ENCODE measurements at places on chromosomes 12 and 14. TPM values are rescaled to one million over a fixed set of nuclear protein-coding genes. Genes with fewer than 3 reads are reported as not detected.

DNA sequence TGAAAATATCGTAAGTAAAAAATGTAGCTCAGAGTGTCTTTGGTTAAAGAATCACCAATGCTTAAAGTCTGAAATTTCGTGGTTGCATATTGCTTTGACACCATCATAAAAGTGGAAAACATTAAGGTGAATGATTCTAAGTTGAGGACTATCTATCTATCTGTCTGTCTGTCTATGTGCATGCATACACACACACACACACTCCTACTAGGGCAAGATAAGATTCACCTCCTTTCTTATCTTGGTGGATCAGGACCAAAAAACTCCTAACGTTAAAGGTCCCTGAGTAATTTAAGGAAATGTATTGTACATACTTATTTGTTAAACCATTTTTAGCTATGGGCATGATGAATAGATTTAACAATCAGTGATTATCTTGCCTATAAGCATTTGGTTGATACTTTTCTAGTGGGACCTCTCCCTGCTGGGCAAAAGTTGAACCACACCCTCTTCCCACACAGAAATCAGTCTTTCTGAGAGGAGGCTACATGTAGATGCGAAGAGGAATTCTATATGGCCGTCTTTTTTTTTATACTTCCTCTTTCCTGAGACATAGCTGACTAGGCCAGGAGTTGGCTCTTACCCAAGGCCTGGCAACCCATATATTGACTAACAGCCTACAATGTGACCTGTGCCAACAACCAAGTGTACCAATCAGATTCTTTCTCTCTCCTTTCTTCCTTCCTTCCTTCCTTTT lies 19.3 kb upstream of the LLPH start:
- no peak for DNase-seq
- peaks cover 9% of the 10 kb centered on the region for H3K4me1 ChIP-seq
- no peak overlapping the region for H3K4me3 ChIP-seq
- no peaks in the 10 kb centered on the region for H3K36me3 ChIP-seq
- H3K27ac ChIP-seq = no peak overlapping the region

DNA sequence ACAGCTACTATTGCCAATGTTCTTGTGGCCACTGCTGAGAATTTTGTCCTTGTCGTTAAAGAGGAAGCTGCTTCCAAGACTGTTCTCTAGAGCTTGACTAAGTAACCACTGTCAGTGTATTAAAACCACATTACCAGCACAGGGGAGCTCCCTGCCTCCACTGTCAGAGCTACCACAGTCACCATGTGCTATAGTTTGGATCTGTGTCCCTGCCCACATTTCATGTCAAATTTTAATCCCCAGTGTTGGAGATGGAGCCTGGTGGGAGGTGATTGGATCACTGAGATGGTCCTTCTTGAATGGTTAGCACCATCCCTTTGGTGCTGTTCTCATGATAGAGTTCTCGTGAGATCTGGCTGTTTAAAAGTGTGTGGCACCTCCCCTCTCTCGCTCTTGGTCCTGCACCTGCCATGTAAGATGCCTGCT lies 23.2 kb upstream of the RAP1B start:
- no peaks in the 10 kb centered on the region for H3K27me3 ChIP-seq
- peaks cover 3% of the 10 kb centered on the region for H3K4me1 ChIP-seq
- H3K4me3 ChIP-seq = no peak overlapping the region
- no peak overlapping the region for H3K27ac ChIP-seq
- no peaks in the 10 kb centered on the region for H3K36me3 ChIP-seq
- DNase-seq = no peak

PTGDR gene
- 1.4 TPM for total RNA-seq

DNA sequence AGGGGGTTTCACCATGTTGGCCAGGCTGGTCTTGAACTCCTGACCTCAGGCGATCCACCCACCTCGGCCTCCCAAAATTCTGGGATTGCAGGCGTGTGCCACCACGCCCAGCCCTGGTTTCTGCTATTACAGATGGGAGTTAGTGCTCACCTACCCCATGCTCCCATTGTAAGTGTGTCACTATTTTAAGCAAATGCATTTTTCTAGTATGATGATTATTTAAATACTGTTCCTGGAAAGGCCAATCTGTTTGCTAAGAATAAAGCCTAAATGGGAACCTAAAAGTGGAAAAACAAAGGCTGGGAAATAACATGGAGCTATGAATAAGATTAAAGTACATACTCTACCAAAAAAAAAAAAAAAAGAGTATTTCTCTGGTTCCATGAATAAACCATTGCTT lies 45.0 kb upstream of the PLEKHG7 start:
- no peak overlapping the region for H3K27ac ChIP-seq
- no peaks in the 10 kb centered on the region for H3K27me3 ChIP-seq
- DNase-seq = no peak
- no peak overlapping the region for H3K4me3 ChIP-seq
- peaks cover 15% of the 10 kb centered on the region for H3K4me1 ChIP-seq

TRIM9 gene
- 1.1 TPM for total RNA-seq

SLC15A4 gene
- 52.5 TPM for total RNA-seq

RHOJ gene
- 3.8 TPM for total RNA-seq

- no peak overlapping the region for H3K27ac ChIP-seq
- no peaks in the 10 kb centered on the region for H3K36me3 ChIP-seq
- no peak overlapping the region for H3K4me3 ChIP-seq
- H3K27me3 ChIP-seq = peaks cover 20% of the 10 kb centered on the region
These were observed 55.9 kb downstream of the TMCC3 start for GRCh38 chr12:94594443-94594825.

SLC11A2 gene
- 80.7 TPM for total RNA-seq

DNA sequence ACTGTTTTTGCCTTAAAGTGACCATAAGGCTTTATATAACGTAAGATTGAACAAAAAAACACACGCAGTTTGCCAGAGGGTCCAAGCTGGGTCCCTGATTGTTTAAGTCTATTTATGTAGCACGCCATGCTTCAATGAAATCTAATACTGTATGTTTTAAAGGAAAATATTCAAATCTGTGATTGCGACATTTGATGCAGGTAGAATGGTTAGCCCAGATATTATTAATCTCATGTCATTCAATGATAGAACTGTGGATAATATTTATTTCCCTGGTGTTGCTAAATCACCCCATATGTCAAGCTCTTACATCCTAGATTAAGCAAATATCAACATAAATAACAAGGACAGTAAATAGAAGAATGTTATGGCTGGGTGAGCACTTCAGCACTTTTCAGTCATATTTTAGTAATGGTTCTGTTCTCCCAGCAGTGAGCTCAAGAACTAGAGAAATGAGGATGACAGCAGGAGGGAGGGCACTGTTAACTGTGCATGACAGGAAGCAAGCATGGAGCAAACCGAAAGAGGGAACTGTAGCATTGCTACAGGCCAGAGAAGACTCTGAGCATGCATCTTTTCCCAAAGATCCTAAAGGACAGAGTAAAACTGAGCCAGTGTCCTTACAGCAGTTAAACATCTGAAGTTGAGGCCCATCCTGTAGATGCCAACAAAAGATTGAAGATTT lies 465.7 kb upstream of the MGAT4C start:
- no peaks in the 10 kb centered on the region for H3K36me3 ChIP-seq
- no peak overlapping the region for H3K4me3 ChIP-seq
- DNase-seq = no peak
- no peak overlapping the region for H3K27ac ChIP-seq
- no peaks in the 10 kb centered on the region for H3K27me3 ChIP-seq
- peaks cover 8% of the 10 kb centered on the region for H3K4me1 ChIP-seq

GRCh38 chr14:33444136-33444535 lies 505.5 kb downstream of the NPAS3 start:
- H3K4me1 ChIP-seq = no peaks in the 10 kb centered on the region
- DNase-seq = peak; percentile 31
- no peaks in the 10 kb centered on the region for H3K36me3 ChIP-seq
- no peak overlapping the region for H3K27ac ChIP-seq
- no peak overlapping the region for H3K4me3 ChIP-seq
- no peaks in the 10 kb centered on the region for H3K27me3 ChIP-seq

DNA sequence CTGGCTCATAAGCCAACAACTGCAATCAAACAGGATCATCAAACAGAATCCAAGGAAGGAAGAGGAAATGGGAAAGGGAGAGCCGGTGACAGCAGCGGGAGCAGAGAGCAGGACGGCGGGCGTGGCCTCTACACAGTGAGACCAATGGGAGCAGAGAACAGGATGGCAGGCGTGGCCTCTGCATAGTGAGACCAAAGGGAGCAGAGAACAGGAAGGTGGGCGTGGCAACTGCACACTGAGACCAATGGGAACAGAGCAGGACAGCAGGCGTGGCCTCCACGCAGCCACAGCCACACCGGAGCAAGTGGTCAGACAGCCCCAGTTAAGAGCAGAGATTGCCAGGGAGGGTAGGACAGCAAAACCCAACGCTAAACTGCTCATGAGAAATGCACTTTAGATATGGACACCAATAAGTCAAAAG lies 16.4 kb downstream of the LRCOL1 start:
- peak; percentile 99 for DNase-seq
- peaks cover 6% of the 10 kb centered on the region for H3K4me1 ChIP-seq
- H3K4me3 ChIP-seq = peak overlapping the region; percentile 60
- no peaks in the 10 kb centered on the region for H3K36me3 ChIP-seq
- H3K27ac ChIP-seq = no peak overlapping the region

GRCh38 chr14:98899441-98899840 lies 372.6 kb downstream of the BCL11B start:
- DNase-seq = no peak
- H3K4me3 ChIP-seq = no peak overlapping the region
- H3K27me3 ChIP-seq = no peaks in the 10 kb centered on the region
- no peak overlapping the region for H3K27ac ChIP-seq
- no peaks in the 10 kb centered on the region for H3K36me3 ChIP-seq

DNA sequence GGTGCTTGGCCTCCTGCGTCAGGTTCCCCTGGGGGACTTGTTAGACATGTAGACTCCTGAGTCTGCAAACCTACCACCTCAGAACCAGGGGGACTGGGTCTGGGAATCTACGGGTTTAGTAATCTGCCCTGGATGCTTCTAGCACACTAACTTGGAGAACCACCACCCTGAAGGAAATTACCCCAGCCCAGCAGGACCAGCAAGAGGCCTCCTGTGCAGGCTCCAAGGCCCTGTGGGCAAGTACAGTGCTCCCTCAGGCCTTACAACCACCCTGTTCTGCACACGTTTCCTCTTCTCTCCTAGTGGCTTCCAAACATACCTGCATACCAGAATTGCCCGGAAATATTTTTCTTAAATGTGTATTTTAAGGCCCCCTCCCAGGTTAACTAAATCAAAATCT lies 423.0 kb downstream of the FUT8 start:
- H3K27me3 ChIP-seq = no peaks in the 10 kb centered on the region
- no peak overlapping the region for H3K4me3 ChIP-seq

- peak overlapping the region; percentile 75 for H3K27ac ChIP-seq
- peaks cover 71% of the 10 kb centered on the region for H3K4me1 ChIP-seq
- DNase-seq = no peak
- H3K36me3 ChIP-seq = peaks cover 32% of the 10 kb centered on the region
- H3K27me3 ChIP-seq = no peaks in the 10 kb centered on the region
These were observed 9.6 kb upstream of the SNAPC1 start for GRCh38 chr14:61752626-61753025.

GRCh38 chr14:54488646-54489317 lies at the start of gene GMFB:
TSS of gene GMFB (minus strand) at chr14:54488980. CDS start at chr14:54488927, 53 bp downstream.
- H3K27ac ChIP-seq = peak within 1 kb of the TSS; percentile 91
- DNase-seq = peak; percentile 96
- no peaks in the 10 kb centered on the region for H3K27me3 ChIP-seq
- peak within 1 kb of the TSS; percentile 96 for H3K4me3 ChIP-seq

- H3K27me3 ChIP-seq = no peaks in the 10 kb centered on the region
- peak; percentile 94 for DNase-seq
- peaks cover 32% of the 10 kb centered on the region for H3K4me1 ChIP-seq
- H3K36me3 ChIP-seq = no peaks in the 10 kb centered on the region
These were observed 29.7 kb downstream of the CCDC85C start for GRCh38 chr14:99574099-99574880.

DNA sequence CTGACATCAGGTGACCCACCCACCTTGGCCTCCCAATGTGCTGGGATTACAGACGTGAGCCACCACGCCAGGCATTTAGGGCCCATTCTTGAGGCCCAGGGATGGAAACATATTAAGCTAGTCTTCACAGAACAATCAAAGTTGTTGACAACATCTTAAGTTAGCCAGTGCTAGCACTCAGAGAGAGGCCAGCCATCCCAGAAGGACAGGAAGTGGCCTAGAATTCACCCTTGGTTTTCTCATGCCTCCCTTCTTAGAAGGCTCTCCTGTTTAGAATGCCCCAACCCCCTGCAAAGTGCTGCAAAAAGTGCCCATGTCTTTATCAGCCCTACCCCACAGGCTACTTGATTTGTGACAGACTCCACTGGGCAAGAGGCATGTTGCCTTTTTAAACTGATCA lies 12.1 kb upstream of the OR6J1 start:
- no peak for DNase-seq
- H3K36me3 ChIP-seq = no peaks in the 10 kb centered on the region
- no peak overlapping the region for H3K4me3 ChIP-seq
- no peak overlapping the region for H3K27ac ChIP-seq
- H3K4me1 ChIP-seq = peaks cover 23% of the 10 kb centered on the region

DNA sequence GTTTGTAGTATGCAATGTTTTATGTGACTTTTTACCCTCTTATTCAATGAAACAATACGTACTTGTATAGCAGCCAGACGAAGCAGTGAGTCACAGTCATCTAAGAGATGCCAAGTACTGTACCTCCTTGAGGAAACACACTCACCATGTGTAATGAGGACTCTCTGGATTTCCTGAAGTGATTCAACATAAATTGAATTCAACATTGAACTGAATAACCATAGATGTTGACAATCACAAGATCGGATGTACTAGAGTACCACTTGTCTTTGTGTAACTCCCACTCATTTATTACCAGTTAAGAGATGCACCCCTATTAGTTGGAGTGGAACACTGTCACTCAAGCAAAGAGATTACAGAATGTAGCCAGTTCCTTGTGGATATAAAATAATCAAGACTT lies 175.2 kb upstream of the HMGA2 start:
- H3K27ac ChIP-seq = peak overlapping the region; percentile 93
- no peak overlapping the region for H3K4me3 ChIP-seq
- no peaks in the 10 kb centered on the region for H3K36me3 ChIP-seq
- no peaks in the 10 kb centered on the region for H3K27me3 ChIP-seq
- H3K4me1 ChIP-seq = peaks cover 16% of the 10 kb centered on the region

DNA sequence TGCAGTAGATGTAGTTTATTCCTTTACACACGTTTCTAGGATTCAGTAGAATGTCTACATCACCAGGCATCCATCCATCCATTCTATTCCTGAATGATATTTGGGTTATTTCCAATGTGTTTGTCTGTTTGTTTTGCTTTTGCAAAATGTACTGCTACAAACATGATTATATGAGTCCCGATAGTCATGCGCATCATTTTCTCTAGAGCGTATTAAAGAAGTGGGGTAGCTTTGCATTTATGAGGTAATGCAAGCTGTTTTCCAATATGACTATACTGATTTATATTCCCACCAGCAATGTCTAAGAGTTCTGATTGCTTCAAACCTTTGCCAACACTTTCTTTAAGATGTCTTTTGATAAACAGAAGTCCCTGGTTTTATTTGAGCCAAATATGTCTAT lies 253.2 kb downstream of the NOVA1 start:
- DNase-seq = no peak
- H3K27ac ChIP-seq = no peak overlapping the region

All from osteoblast (primary cell).